ENCODE measurements at places on chromosomes 2 and 18. TPM values are rescaled to one million over a fixed set of nuclear protein-coding genes. Genes with fewer than 3 reads are reported as not detected.

GRCh38 chr2:215784371-215784783 lies 229.0 kb downstream of the MREG start:
- no peaks in the 10 kb centered on the region for H3K36me3 ChIP-seq
- H3K4me3 ChIP-seq, result no peak overlapping the region
- no peak overlapping the region for H3K27ac ChIP-seq
- no peaks in the 10 kb centered on the region for H3K4me1 ChIP-seq

GRCh38 chr2:101097638-101098037 lies 53.5 kb downstream of the TBC1D8 start:
- no peak overlapping the region for H3K4me3 ChIP-seq
- H3K27ac ChIP-seq, result no peak overlapping the region
- H3K27me3 ChIP-seq, result no peaks in the 10 kb centered on the region
- DNase-seq, result no peak
- no peaks in the 10 kb centered on the region for H3K36me3 ChIP-seq

GRCh38 chr2:127640082-127641072 lies 5.6 kb upstream of the GPR17 start:
- no peak for DNase-seq
- H3K36me3 ChIP-seq, result no peaks in the 10 kb centered on the region
- peaks cover 14% of the 10 kb centered on the region for H3K4me1 ChIP-seq
- no peaks in the 10 kb centered on the region for H3K27me3 ChIP-seq
- no peak overlapping the region for H3K4me3 ChIP-seq

GRCh38 chr2:202910698-202911097 lies 775 bp downstream of the WDR12 start:
- H3K4me3 ChIP-seq, result peak overlapping the region; percentile 96
- peaks cover 6% of the 10 kb centered on the region for H3K4me1 ChIP-seq
- H3K27me3 ChIP-seq, result no peaks in the 10 kb centered on the region
- no peaks in the 10 kb centered on the region for H3K36me3 ChIP-seq
- no peak for DNase-seq

DNA sequence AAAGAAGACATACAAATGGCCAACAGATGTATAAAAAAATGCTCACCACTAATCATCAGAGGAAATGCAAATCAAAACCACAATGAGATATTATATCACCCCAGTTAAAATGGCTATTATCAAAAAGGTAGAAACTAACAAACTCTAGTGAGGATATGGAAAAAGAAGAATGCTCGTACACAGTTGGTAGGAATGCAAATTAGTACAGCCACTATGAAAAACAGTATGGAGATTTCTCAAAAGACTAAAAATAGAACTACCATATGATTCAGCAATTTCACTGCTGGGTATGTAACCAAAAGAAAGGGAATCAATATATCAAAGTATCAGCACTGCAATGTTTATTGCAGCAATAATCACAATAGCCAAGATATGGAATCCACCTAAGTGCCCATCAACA lies 519.3 kb upstream of the HNMT start:
- H3K4me1 ChIP-seq, result no peaks in the 10 kb centered on the region
- no peak overlapping the region for H3K4me3 ChIP-seq
- no peak for DNase-seq
- no peaks in the 10 kb centered on the region for H3K27me3 ChIP-seq

DNA sequence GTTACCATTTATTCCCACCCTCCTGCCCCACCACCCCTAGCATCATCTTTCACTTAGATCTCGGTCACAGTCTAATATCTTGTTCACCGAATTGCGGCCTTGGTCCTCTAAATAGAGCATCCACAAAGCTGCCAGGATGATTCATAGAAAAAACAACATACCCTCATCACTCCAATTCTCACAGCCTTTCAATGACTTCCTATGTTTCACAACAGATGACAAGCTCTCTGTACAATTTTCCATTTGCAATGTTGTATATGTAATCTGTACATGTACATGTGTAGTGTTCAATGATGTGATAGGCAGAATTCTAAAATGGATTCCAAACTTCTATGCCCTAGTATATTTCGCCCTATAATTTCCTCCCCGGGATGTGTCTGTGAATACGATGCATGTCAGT lies 675.6 kb upstream of the CELF4 start:
- peaks cover 32% of the 10 kb centered on the region for H3K4me1 ChIP-seq
- H3K27ac ChIP-seq, result peak overlapping the region; percentile 75
- no peak overlapping the region for H3K4me3 ChIP-seq
- no peaks in the 10 kb centered on the region for H3K36me3 ChIP-seq
- DNase-seq, result no peak

DNA sequence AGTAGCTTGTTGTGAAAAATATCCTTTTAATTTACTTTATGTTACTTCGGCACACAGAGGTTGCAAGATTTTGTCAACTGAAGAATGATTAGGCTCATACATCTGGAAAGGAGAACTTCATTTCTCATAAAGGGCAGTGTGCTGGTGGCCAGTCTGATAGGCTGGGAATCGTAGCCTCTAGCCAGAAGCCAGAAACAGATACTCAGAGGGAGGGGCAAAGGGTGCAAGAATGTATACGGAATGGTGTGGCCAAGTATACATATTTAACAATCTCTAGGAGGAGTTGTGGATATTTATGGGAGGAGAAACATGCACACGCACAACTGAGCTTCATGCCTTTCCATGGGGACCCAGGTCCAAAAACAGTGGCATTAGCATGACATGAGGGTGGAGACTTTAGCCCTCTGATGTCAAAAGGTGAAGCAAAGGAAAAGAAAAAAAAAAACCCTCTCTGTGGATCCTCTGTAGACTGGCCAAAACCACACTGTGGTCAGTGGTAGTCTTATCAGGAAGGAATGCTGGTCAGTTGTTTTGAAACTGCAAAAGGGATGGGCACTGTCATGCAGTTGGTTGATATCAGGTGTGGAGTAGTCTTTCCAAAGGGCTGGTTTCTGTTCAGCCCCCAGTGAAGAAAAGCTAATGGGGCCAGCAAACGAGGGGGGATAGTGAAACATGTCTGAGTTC lies 34.9 kb upstream of the APCDD1 start:
- no peaks in the 10 kb centered on the region for H3K36me3 ChIP-seq
- H3K4me1 ChIP-seq, result peaks cover 41% of the 10 kb centered on the region
- H3K27ac ChIP-seq, result peak overlapping the region; percentile 62
- no peak for DNase-seq
- no peak overlapping the region for H3K4me3 ChIP-seq

- no peak overlapping the region for H3K4me3 ChIP-seq
- H3K4me1 ChIP-seq, result no peaks in the 10 kb centered on the region
- H3K27me3 ChIP-seq, result no peaks in the 10 kb centered on the region
- H3K36me3 ChIP-seq, result no peaks in the 10 kb centered on the region
- H3K27ac ChIP-seq, result no peak overlapping the region
These were observed 58.5 kb upstream of the MGAT5 start for GRCh38 chr2:134195341-134195740.

DNA sequence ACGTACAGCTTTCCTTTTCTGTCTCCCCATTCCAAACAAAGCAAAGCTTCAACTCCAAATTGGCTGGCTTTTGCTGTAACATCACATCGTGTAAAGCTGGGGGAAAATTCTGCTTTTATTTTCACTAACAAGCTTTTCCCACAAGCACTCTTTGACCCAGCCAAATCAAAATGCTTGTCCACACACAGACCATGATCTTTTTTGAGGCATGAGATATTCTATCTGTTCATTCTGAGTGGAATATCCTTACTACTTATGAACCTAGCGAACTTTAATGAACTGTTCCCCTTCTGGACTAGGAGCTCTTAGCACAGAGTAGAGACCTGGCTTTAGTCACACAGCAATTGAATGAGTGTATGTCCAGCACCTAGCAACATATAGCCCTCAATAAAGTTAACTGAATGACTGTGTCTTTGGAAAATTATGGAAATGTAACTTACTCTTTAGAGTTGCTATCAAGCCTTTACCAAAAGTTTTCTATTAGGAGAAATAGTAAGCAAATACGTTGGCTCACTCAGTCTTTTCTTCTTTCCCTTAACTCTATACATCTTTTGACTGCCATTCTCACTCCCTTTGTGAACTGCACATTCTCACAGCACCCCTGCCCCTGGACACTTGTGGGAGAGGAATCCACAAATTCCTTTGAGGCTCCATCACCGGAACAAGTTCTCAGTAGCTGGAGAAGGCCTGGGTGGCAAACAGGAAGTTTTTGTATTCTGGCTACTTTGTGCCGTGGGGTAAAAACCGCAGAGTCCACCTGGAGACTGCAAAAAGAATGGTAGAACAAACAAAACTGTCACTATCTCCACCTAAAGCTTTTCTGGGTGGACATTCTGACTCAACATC lies 1.3 kb upstream of the UBE2E3 start:
- no peaks in the 10 kb centered on the region for H3K36me3 ChIP-seq
- peak overlapping the region; percentile 35 for H3K27ac ChIP-seq
- H3K4me1 ChIP-seq, result peaks cover 19% of the 10 kb centered on the region
- H3K4me3 ChIP-seq, result peak overlapping the region; percentile 56
- no peak for DNase-seq

DNA sequence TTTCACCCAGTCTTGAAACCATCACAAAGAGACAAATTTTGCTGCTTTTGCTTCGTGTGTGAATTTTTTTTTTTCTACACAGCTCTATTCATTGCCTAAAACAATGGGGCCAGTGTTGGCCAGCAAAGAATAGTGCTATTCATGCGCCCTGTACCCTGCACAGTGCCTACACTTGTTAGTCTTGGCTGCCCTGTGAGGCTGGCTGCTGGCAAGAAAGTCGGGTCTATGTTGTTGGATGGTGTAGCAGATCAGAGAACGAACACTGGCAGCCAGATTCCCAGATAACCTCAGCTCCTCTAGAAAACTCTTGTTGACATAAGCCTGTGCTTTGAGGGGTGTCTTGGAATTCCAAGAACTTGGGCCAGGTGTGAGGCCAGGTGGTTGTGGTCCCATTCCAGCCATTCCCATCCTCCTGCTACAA lies 455.7 kb upstream of the TCF4 start:
- no peaks in the 10 kb centered on the region for H3K36me3 ChIP-seq
- DNase-seq, result no peak
- no peaks in the 10 kb centered on the region for H3K4me1 ChIP-seq
- no peak overlapping the region for H3K27ac ChIP-seq

- no peak overlapping the region for H3K4me3 ChIP-seq
- H3K4me1 ChIP-seq, result no peaks in the 10 kb centered on the region
- no peak overlapping the region for H3K27ac ChIP-seq
- no peak for DNase-seq
- no peaks in the 10 kb centered on the region for H3K27me3 ChIP-seq
These were observed 10.8 kb upstream of the TAF4B start for GRCh38 chr18:26215247-26215970.

GRCh38 chr2:134201533-134201932 lies 52.3 kb upstream of the MGAT5 start:
- no peak overlapping the region for H3K27ac ChIP-seq
- no peaks in the 10 kb centered on the region for H3K27me3 ChIP-seq
- H3K36me3 ChIP-seq, result no peaks in the 10 kb centered on the region

DNA sequence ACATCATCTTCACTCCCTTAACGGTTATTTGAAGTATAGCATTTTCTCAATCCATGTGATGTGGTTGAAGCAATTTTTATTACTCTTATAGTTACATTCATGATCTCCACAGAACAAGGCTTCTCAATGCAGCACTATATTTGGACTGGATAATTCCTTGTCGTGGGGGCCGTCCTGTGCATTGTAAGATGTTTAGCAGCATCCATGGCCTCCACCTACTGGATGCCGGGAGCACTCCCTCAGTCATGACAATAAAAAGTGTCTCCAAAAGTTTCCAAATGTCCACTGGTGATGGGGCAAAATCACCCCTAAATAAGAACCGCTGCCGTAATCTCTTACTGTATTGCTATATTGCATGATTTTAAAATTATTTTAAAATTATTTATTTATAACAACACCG lies 110.6 kb upstream of the DDX18 start:
- no peaks in the 10 kb centered on the region for H3K27me3 ChIP-seq
- H3K27ac ChIP-seq, result no peak overlapping the region
- DNase-seq, result no peak
- H3K36me3 ChIP-seq, result no peaks in the 10 kb centered on the region
- H3K4me3 ChIP-seq, result no peak overlapping the region
- no peaks in the 10 kb centered on the region for H3K4me1 ChIP-seq

DNA sequence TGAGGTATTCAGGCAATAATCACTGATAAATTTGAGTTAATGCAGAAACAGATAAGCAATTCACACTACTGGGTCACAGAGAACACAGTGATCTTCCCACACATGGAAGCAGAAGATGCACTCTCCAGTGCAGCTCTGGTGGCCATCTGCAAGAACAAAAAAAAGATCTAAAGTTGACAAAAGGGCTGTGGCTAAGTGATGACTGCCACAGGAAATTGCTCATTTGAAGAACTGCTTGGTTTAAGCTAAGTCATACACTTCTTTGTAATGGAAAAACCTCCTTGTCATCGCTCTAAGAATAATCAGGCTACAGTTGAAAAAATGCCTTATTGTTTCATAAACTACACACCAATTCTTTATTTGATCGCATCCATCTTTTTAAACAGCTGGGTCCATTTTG lies 115.1 kb downstream of the DTNB start:
- H3K27ac ChIP-seq, result no peak overlapping the region
- no peaks in the 10 kb centered on the region for H3K27me3 ChIP-seq
- no peak for DNase-seq
- no peaks in the 10 kb centered on the region for H3K36me3 ChIP-seq
- H3K4me3 ChIP-seq, result no peak overlapping the region
- H3K4me1 ChIP-seq, result peaks cover 11% of the 10 kb centered on the region

ALMS1 gene
- 6.5 TPM for polyA plus RNA-seq

SPP2 gene
- polyA plus RNA-seq, result not detected

MYCN gene
- not detected for polyA plus RNA-seq

SKOR2 gene
- polyA plus RNA-seq, result not detected

SETBP1 gene
- polyA plus RNA-seq, result 3.3 TPM

ADAM23 gene
- 1.3 TPM for polyA plus RNA-seq

Data from keratinocyte (primary cell).